ENCODE measurements at places on chromosomes 16 and 17. TPM values are rescaled to one million over a fixed set of nuclear protein-coding genes. Genes with fewer than 3 reads are reported as not detected.

SKAP1 gene
- total RNA-seq: not detected

ZKSCAN2 gene
- total RNA-seq: 3.8 TPM

ENPP7 gene
- not detected for total RNA-seq

ZFP1 gene
- 9.0 TPM for total RNA-seq

ITGAD gene
- total RNA-seq: not detected

CHAD gene
- not detected for total RNA-seq

PIMREG gene
- 4.0 TPM for total RNA-seq

IRX5 gene
- total RNA-seq: 0.33 TPM

CD300LF gene
- total RNA-seq: not detected

IL34 gene
- total RNA-seq: 1.4 TPM

TPSB2 gene
- total RNA-seq: not detected

C1QL1 gene
- not detected for total RNA-seq

NDE1 gene
- 21.6 TPM for total RNA-seq

LITAF gene
- 1.5 TPM for total RNA-seq

TP53TG3C gene
- not detected for total RNA-seq

EARS2 gene
- total RNA-seq: 15.5 TPM

CTRB1 gene
- not detected for total RNA-seq

EPX gene
- total RNA-seq: not detected

SOX8 gene
- 0.34 TPM for total RNA-seq

RECQL5 gene
- total RNA-seq: 11.0 TPM

GLIS2 gene
- total RNA-seq: 0.43 TPM

GLTPD2 gene
- not detected for total RNA-seq

SLC38A8 gene
- total RNA-seq: not detected

G6PC1 gene
- total RNA-seq: not detected

IL21R gene
- 0.09 TPM for total RNA-seq

UTS2R gene
- not detected for total RNA-seq

KDM6B gene
- total RNA-seq: 3.0 TPM

KRTAP2-3 gene
- total RNA-seq: not detected

FOXN1 gene
- not detected for total RNA-seq

CCL1 gene
- total RNA-seq: not detected

GUCY2D gene
- not detected for total RNA-seq

HEXD gene
- total RNA-seq: 10.5 TPM

PRSS27 gene
- total RNA-seq: 0.22 TPM

PLD2 gene
- 26.3 TPM for total RNA-seq

TLCD3B gene
- not detected for total RNA-seq

ABCA9 gene
- 0.34 TPM for total RNA-seq

ACSM3 gene
- total RNA-seq: not detected

SLC4A1 gene
- not detected for total RNA-seq

PMP22 gene
- total RNA-seq: 20.2 TPM

NDEL1 gene
- 37.3 TPM for total RNA-seq

ADAM11 gene
- under 0.01 TPM for total RNA-seq

C17orf78 gene
- not detected for total RNA-seq

CHST4 gene
- not detected for total RNA-seq

CSH1 gene
- not detected for total RNA-seq

CTRB2 gene
- total RNA-seq: not detected

CA4 gene
- total RNA-seq: 31.1 TPM

MCRIP1 gene
- total RNA-seq: 112 TPM

CCDC78 gene
- 0.34 TPM for total RNA-seq

PRSS33 gene
- not detected for total RNA-seq

KRT32 gene
- not detected for total RNA-seq

TBC1D26 gene
- not detected for total RNA-seq

NPIPA2 gene
- total RNA-seq: 0.34 TPM

PRRT2 gene
- 0.09 TPM for total RNA-seq

TUBB3 gene
- total RNA-seq: 38.1 TPM

TEX14 gene
- total RNA-seq: under 0.01 TPM

TOX3 gene
- total RNA-seq: not detected

EXOC3L1 gene
- total RNA-seq: 47.2 TPM

COPZ2 gene
- 11.2 TPM for total RNA-seq

ORC6 gene
- total RNA-seq: 3.3 TPM

EFCAB5 gene
- total RNA-seq: 0.34 TPM
